ENCODE measurements at places on chromosomes 7 and 10. TPM values are rescaled to one million over a fixed set of nuclear protein-coding genes. Genes with fewer than 3 reads are reported as not detected.

DNA sequence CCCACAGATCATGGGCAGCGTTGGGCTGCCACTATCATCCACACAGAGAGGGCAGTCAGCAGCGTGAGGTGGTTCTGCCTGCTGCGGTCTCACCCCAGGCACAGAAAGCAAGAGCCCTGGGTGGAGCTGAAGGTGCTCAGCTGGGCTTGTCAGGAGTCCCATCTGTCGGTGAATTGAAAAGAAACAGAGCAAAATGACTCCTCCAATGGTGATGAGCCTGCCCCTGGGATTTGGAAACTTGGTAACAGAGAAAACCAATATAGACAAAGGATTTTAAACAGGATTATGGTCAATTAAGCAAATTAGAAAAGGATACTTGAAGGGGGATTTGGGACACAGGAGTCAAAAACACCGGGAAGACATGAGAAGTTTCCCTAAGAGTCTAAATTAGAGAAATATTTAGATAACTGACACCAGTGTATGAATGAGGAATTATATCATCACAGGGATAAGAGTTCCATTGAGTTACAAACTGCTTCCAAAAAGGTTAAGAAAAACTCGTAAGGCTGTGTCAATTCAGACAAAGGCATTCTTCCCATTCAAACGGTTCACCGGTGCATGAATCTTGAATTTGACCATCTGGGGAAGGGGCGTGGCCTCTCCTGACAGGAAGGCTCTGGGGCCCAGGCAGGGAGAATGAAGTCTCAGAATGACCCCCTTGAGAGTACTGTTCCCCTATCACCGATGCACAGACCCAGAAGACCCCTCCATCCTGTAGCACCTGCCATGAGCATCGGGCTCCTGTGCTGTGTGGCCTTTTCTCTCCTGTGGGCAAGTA lies 70.0 kb upstream of the PRSS58 start:
- DNase-seq: no peak

PHTF2 gene
- 9.6 TPM for polyA plus RNA-seq

- DNase-seq: no peak
These were observed 97.6 kb downstream of the SUGCT start for GRCh38 chr7:40232242-40232893.

DNA sequence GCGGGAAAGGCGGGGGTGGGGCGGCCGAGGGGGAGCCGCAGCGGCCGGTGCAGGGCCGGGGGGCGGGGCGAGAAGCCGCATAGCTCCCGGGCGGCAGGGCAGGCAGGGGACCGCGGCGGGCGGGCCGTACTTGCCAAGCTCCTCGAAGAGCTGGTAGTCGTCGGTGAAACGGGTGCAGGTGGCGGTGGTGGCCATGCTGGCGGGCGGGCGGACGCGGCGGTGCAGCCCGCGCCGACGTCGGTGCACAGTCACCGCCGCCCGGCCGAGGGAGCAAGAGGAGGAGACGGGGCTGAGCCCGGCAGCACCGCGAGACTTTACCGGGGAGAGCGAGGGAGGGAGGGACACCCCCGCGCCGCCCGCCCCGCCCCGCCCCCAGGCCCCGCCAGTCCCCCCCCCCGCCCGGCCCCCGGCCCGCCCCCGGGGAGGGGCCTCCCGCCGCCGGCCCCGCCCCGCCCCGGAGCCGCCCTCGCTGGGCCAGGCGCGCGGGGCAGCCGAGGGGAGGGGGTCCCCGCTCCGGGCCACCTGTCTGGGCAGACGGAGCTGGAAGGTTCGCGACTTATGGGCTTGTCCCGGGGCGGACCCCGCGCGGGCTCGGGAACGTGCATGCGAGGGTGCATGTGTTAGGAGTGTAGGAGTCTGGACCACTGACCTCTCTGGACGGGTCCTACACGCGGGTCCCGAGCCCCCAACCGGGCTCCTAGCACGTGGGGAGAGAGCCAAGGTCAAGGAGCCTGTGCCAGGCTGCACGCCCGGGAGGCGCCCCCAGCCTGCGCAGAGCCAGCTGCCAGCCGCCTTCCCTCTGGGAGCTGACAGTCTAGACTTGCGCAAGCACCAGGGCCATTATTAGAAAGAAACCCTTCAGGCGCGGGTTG lies at the start of gene CAMK2G:
Gene CAMK2G, minus strand, starts transcription at position 289 of the 872 bp plus-strand sequence. Its CDS starts 94 bp downstream, at position 195.
- DNase-seq: peak; percentile 90

DNA sequence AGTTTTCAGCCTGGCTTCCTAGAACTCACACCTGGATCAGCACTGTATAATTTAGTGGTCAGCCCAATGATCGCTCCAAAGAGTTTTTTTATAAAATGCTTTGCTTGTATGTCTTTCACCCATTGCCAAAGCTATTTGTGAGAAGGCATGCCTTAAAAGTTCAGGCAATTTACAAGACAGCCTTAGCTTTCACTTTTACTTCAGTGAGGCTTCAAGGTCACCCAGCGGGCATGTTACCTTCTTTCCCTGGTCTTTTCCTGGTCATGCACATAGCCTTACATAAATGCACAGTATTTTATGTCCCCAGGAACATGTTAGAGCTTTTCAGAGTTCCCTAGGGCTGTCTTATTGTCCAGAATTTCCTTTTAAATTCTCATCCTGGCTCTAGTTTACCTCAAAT lies 179.9 kb upstream of the TMEM72 start:
- DNase-seq: no peak

KIAA1217 gene
- polyA plus RNA-seq: 18.3 TPM

GRCh38 chr10:128962182-128962581 lies 504.9 kb upstream of the MGMT start:
- DNase-seq: no peak

Measured in heart left ventricle (tissue), 16 donors.